LoVo (cell line): ENCODE measurements at places on chromosomes 2 and 18.

DNA sequence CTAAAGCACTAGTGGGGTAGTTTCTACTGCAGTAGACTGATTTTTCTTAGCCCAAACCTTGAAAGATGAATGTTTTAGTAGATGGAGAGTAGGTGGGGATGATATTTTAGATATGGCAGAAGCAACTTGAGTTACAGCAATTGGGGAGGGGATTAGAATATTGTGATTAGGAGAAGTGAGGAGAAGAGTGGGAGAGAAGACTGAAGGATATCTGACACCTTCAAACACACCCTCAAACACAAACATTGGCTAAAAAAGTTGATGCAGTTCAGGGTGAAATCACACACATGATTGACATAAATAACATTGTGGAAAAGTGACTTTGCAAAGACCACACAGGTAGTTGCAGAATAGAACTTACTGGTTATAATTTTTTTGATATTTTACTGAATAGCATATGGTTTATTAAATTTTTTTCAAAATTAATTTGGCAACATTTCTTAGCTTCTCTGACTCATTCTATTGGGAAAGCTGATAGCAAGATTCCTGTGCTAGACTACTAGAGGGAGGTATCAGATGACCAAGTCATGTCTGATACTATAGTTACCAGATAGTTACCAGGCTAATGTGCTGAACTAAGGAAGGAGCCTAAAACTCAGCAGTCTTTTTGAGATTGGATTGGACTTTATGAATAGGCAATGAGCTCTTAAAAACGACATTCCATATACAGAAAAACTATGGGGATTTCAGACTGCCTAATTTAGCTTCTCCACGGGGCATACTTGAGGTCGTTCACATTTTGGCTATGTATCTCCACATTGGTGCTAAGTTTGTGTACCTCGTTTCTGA is 73.0 kb downstream of the ACTR3 start:
- DNase-seq: no peak

DNA sequence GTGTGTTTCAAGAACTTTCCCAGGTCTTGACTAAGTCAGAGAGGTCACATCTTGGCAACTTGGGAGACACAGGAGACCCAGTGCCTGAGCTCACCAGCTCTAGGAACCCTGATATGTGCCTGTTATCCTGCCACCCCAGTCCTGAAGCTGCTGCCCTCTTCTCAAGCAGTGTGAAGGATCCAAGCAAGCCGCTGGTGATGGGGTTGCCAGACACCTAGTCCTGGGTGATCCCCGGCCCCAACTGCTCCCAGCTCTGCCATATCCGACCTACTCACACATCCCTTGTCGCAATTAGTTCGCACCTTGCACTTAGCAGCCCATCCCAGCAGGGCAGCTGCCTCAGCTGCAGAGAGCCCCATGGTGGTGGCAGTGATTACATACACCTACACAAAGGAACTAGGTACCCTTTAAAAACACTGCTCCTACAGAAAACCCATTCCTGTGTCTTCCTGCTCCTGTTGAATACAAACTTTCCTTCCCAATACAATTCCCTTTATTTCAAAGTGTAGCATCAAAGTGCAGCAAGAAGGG is 247.2 kb upstream of the RAB12 start:
- no peak for DNase-seq

DNA sequence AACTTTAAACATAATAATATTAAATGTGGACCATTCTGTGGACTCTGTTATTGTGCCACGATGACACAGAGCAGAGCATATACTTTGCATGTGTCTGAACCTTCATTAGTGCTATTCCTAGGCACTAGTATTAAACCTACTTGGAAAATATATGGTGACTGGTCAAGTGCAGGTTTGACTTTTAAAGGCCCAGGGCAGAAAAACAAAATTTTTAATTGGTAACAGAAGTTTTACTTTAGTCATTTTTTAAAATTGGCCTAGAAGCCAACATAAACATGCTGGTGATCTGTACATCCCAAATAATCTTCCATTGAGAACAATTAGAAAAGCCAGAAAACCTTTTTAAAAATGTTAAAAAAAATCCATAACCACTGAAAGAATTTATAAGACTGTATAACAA is 16.6 kb downstream of the LDAH start:
- DNase-seq: no peak

- DNase-seq: no peak
These were observed 384.0 kb downstream of the LRRTM1 start for GRCh38 chr2:79920512-79921076.

DNA sequence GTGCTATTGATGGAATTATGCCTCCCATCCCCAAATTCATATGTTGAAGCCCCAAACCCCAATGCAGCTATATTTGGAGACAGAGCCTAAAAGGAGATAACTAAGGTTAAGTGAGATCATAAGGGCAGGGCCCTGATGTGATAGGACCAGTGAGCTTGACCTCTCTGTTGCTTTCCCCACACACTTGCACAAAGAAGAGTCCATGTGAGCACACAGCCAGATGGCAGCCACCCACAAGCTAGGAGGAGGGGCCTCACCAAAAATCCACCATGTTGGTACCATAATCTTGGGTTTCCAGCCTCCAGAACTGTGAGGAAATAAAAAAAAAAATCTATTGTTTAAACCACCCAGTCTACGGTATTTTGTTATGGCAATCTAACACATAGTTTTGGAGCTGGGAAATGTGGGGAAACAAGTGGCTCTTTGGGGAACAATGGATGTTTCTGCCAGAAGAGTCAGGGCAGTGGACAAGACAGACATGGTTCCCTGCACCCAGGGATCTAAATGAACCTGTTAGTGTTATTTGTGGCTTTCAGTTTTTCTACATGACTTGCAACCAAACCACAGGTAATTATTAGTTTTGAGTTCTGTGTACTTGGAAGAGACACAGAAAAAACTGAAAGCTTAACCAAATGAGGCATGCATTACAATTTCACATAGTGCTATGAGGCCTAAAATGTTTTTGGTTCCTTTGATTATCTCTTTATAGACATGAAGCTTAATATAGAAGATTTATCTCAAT is 259.1 kb downstream of the LTBP1 start:
- DNase-seq: no peak

DNA sequence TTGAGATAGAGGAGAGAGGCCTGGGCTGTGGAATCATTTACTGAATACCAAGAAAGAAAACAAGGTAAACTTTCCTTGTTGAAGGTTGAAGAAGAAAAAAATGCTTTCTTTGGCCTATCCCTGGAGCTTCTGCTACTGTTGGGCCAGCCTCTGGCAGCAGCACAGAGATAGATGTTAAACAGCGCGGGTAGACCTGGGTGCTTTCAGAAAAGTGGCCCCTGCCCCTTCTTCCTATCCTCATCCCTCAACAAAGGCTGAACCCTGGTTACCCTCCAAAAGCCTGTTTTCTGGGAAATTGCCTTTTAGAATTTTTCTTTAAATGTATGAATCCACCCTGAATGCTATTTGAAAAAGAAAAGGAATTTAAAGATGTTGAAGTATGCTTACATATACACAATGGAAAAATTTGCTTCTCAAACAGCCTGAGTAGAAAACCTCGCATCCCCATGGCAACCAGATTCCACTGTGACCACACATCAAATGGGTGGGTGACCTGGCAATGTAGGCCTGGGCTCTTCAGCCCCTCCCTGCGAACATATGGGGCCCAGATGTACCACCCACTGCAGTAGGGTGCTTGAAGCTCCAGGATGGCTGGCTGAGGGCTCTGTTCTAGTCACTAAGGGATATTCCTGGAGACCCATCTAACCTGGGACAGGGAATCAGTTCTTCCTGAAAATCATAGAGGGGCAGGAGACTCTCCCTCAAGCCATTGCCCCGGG is 23.4 kb upstream of the CHRNA1 start:
- no peak for DNase-seq

DNA sequence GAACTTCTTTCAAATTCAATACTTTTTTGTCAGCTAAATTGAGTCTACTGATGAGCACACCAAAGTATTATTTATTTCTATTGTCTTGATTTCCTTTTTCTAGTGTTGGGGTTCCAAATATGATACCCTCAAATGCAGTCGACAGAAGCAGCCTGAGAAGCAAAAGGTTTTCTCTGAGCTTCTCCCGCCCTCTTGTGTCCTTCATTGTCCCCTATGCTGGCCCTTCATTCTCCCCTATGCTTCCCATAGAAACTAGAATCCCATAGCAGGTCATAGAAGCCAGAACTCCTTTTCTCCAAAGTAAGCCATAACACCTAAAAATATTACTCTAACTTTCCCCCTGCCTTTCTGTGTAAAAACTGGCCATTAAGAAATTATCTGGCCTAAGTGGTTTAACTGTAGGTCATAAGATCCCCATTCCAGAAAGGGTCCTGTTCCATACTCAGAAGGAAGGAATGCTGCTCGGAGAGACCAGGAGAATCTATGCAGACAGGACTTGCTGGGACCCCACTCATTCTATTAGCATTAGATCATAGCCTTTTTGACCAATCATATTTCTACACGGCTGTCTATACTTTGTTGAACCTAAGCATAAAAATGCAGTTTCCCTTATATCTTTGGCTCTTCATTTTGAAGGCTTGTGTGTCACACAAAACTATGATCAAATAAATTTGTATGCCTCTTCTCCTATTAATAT is 764.6 kb upstream of the PKDCC start:
- no peak for DNase-seq

DNA sequence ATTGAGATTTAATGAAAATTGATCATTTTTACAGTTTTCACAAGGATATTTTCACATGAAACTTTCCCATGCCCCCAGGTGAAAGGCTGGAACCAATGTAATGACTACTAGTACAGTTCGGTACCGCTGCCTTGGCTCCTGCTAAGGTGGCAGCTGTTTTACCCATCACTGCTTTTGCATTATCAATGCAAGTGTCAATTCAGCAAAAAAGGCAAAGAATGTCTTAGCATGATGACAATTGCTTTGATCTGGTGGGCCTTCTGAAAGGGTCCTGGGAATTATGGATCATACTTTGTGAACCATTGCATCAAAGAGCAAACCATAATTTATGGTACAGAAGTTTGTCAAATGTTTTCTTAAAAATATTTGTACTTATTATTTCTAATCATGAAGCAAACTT is 107.2 kb downstream of the KYNU start:
- no peak for DNase-seq
